ENCODE measurements at places on chromosomes 1 and 21.

- DNase-seq, result no peak
These were observed 21.4 kb downstream of the SFPQ start for GRCh38 chr1:35171579-35171978.

GRCh38 chr1:72547412-72547811 is 265.1 kb upstream of the NEGR1 start:
- no peak for DNase-seq

GRCh38 chr1:10635085-10635896 is 160.5 kb downstream of the PEX14 start:
- no peak for DNase-seq

GRCh38 chr1:213871179-213871578 is 116.6 kb upstream of the PROX1 start:
- no peak for DNase-seq

DNA sequence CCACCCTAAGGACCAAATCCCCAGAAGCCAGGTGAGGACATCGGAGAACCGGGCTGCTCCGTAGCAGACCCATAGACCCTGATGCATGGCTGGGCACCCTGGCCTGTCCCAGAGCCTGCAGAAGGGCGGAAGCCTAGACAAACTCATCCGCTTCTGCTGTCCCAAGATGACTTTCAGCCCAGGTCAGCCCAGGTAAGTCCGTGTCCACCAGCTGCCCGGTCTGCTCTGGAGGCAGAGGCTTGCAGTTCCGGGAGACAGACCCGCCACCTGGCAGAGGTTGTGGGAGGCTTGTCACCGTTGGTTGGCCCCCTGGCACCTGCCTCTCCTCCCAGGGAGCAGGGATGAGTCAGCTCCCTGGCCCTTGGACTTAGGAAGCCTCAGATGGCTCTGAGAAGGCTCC is 22.8 kb upstream of the POFUT2 start:
- DNase-seq, result no peak

GRCh38 chr1:212260557-212261355 is 24.5 kb upstream of the PPP2R5A start:
- DNase-seq, result no peak

GRCh38 chr1:20602851-20603450 is 14.1 kb downstream of the CDA start:
- DNase-seq, result no peak

- DNase-seq, result no peak
These were observed 160.2 kb downstream of the ADSS2 start for GRCh38 chr1:244291236-244292201.

DNA sequence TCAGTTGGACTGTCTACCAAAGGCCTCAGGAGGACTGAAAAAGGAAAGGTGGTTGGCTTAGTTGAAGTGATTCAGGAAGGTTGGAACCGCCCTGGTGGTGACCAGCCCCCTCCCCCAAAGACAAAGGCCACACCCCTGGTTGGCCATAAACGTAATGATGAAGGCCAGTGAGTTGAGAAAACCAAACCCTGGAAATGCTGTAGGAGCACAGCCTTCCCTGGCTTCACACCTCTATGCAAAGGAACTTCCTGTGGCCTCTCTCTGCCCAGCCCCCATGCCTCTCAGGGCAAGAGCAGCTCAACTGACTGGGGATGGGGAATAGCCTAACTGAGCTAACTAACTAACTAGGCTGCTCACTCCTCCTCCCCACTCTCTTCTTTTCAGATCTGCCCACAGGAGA is 90.4 kb downstream of the NPHP4 start:
- no peak for DNase-seq

GRCh38 chr1:168970926-168971659 is 135.4 kb upstream of the ATP1B1 start:
- DNase-seq, result no peak

- no peak for DNase-seq
These were observed 19.2 kb downstream of the NFASC start for GRCh38 chr1:204889681-204890383.

DNA sequence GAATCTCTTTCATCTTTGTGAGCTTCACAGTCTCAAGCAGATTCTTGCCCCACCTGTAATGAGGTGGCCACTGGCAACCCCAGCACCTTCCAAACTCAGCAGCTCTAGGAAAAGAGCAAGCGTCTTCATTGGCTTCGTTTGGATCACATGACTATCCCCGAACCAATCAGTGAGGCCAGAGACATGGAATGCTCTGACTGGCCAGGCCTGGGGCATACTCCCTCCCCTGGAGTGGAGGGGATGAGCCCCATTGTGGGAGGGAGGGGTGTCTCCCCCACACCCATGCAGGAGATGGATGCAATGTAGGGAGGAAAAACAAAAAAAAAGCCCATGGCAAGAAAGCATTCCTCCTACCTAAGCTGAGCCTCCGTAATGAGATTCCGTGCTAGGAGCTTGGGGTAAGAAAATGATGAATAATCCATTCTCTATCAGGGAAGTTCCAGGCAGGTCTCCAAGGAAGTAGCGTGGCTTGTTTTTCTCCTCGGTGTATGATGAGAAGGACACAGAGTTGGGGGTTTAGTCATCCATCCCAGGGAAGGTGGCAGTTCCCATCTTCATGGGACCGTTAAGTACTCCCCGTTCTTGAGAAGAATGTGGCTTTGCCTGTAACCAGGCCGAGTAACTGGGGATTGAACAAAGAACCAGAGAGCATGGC is 32.7 kb downstream of the FHAD1 start:
- no peak for DNase-seq

DNA sequence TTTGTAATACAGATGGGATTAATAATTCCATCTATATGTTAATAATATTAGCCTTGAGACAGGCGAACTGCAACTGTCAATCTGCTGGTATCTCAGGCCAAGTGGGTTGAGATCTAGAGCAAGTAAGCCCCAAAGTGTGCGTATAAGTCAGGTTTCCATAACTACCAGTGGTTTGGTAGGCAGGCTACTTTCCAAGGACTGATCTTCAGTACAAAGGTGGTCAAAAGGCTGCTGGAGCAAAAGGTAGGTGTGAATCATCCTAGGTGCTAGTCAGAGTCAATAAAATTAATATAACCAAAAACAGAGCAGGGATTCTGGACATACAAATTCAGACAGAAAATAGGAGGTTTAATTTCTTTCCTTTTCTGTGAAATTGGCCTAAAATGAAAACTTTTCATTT is 328.0 kb downstream of the TGFB2 start:
- no peak for DNase-seq

GRCh38 chr21:46420241-46421190 is 38.2 kb upstream of the DIP2A start:
- DNase-seq, result no peak

DNA sequence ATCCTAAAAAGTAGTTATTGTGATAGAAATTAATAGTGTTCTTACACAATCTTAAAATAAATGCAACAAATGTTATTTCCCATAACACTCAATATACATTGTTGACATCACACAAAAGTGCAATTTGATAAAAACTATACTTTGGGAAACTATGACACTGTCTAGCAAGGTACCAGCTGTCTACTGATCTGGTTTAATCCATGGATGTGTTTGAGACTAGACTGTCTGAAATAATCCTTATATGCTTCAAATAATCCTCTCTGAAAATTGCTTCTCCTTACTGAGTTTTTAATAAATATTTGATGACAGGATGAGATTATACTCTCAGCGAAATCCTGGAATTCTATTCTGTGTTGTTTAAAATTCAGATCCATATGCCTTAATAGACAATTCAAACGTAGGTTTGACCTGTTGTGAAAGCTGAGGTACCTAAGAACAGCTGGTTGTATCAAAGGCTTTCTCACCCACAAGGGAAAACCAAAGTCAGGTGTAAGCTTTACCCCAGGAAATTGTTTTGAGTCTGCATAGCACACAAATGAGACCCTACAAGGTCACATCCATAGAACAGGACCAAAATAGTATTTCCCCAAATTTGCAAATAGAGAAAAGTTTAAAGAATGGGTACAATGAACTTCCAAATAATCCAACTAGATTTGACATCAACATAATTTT is 8.8 kb upstream of the GFI1 start:
- no peak for DNase-seq

GRCh38 chr1:236545621-236546169 is 21.9 kb downstream of the LGALS8 start:
- no peak for DNase-seq

DNA sequence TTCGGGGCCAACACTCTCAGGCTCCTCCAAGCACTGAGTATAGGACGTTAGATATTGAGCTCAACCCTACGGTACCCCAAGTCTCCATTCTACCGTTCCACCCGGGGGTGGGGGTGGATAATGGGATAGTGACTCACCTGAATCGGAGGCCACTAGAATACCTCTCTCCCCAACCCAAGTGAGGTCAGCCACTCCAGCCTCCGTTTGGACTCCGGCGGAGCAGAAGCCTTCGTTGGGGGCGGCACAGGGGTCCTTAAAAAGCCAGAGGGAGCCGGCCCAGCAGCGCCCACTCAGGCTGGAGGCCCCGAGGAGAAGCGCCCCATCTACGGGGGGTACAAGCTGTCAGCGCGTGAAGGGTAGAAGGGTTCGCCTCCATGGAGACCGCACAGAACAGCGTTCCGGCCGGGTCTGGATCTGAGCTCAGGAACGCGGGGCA is 556 bp downstream of the WDR77 start:
- peak; percentile 20 for DNase-seq

DNA sequence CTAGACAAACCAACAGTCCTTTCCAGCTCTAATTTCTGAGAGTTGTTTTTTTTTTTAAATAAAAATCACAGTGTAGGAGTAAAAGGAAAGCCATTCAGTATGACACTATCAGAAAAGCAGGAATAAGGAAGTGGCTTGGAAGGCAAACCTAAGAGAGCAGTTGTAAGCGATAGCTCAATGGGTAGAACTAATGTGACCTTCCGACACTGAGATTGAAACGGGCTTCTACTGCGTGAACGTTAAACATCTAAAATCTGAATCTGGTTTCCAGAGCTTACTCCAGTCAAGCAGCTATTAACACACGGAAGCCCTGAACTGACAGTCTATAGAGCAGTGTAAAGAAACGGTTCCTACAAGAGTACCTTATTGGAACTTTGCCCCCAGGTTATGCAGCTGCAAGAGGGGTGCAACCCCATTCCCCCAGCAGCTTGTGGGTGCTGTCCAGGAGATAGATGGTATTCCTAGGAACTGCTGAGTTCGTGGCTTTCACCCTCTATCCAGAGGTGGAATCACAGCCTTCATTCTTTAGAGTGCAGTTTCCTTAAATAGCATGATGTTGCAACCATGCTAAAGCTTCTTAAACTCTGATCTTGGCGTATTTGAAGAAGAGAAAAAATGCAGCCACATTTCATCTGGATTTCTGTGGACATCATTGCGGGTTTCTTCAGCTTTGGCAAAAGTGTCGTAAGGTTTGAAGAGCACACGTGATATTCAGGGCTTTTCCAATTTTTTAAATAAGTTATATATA is 3.3 kb upstream of the IRF2BP2 start:
- no peak for DNase-seq

DNA sequence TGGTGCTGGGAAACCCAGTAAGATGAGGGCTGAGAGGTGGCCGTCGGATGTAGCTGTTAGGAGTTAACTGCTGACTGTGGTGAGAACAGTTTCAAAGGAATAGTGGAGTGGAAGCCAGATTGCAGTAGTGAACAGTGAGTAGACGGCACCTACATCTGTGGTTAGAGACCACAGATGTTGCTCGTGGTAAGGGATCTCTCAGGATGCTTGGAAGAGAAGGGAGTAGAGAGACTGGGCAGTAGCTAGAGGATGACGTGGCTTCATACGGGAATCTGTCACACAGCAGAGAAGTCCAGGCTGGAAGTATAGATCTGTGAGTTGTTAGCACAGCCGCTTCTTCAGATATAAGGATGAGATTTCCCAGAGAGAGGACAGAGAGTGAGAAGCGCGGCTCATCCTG is 7.8 kb upstream of the ARTN start:
- DNase-seq, result no peak

DNA sequence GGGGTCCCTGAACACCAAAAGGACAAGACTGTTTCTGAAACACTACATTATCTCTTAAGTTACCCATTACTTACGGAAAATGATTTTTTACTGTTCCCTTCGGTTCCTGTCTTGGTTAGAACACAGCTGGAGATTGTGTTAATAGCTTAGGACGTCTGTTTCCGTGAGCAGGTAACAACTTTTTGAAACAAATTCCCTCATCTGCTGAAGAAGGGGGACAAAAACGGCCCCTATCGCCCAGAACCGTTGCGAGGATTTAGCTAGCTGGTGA is 67.8 kb downstream of the SLC35A3 start:
- no peak for DNase-seq

- no peak for DNase-seq
These were observed 322.7 kb downstream of the PTBP2 start for GRCh38 chr1:97044159-97044760.

GRCh38 chr1:6435547-6435946 is 11.0 kb downstream of the ESPN start:
- DNase-seq, result no peak

DNA sequence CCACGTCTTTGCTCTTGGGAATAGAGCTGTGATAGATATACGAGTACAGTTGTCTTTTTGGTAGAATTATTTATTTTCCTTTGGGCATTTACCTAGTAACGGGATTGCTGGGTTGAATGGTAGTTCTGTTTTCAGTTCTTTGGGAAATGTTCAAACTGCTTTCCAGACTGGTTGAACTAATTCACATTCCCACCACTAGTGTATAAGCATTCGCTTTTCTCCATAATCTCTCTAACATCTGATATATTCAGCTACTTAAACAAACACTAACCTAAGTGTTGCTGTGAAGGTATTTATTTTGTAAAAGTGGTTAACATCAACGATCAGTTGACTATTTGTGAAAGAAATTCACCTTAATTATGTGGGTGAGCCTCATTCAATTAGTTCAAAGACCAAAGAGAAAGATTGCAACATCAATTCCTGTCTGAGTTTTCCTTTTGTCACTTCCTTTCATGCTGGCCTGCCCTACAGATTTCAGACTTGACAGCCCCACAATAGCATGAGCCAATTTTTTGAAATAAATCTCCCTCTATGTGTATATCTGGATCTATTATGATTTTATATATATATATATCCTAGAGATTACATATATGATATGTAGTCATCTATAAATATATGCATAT is 26.7 kb upstream of the DUSP10 start:
- no peak for DNase-seq

- peak; percentile 60 for DNase-seq
These were observed 5.9 kb upstream of the SIPA1L2 start for GRCh38 chr1:232635778-232636356.

- no peak for DNase-seq
These were observed 555.0 kb upstream of the PLXNA2 start for GRCh38 chr1:208799186-208799585.

DNA sequence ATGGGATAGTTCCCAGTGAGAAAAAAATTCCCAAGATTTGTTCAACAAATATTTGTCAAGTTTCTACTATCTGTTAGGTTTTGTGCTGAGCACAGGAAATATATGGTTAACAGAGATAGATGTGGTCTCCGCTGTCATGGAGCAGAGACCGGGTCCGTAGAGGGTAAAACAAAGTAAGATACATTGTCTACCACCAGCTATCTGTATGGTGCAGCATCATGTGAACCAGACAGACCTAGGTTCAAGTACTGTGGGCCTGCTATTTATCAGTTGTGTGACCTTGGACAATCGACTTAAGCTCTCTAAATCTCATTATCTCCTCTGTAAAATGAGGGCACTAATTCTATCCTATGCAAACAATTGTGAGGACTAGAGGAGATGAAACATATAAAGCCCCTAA is 109.8 kb downstream of the DUSP10 start:
- no peak for DNase-seq
